ENCODE measurements at places on chromosomes 6 and 20. TPM values are rescaled to one million over a fixed set of nuclear protein-coding genes. Genes with fewer than 3 reads are reported as not detected.

DNA sequence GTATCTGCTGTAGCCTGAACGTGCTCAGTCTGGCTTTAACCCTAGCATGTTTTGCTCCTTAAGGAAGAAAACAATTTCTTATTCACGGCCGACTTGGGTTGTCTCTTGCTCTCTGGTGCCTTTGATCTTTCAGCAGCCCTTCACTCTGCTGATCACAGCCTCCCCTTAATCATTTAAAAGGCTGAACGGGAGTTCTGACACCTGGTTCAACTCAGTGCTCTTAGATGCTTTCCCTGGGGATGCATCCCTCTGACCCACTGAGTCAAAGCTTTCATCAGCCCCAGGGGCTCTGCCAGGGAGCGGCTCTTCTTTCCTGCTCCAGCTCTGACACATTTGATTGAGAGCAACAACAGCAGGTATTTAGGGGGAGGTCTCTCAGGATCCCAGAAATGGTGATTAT, 79.0 kb upstream of the FYN start:
- no peak for DNase-seq
- H3K4me3 ChIP-seq: no peak overlapping the region
- no peaks in the 10 kb centered on the region for H3K27me3 ChIP-seq
- no peaks in the 10 kb centered on the region for H3K36me3 ChIP-seq

Gene SALL4
- polyA plus RNA-seq: 1.2 TPM

DNA sequence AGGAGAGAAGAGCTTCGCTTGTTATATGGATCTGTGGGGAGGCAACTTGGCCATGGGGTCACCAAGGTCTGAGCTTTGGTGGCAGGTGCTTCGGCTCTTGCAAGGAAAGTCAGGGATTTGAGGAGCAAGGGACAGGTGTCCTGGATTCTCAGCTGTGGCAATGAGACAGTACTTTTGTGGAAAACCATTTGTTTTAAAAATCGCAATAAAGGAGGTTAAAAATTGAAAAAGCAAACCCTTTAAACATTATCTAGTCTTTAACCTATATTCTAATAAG, 64.3 kb downstream of the NOL4L start:
- H3K27me3 ChIP-seq: no peaks in the 10 kb centered on the region
- H3K4me1 ChIP-seq: no peaks in the 10 kb centered on the region
- no peak for DNase-seq
- H3K36me3 ChIP-seq: no peaks in the 10 kb centered on the region

Gene PPP1R14C
- not detected for polyA plus RNA-seq

Gene LSM14B
- 64.6 TPM for polyA plus RNA-seq

- no peak overlapping the region for H3K4me3 ChIP-seq
- no peaks in the 10 kb centered on the region for H3K27me3 ChIP-seq
- H3K4me1 ChIP-seq: peaks cover 4% of the 10 kb centered on the region
- no peak for DNase-seq
- peak overlapping the region; percentile 87 for H3K27ac ChIP-seq
- H3K36me3 ChIP-seq: no peaks in the 10 kb centered on the region
These were observed 212.1 kb upstream of the MARCKS start for GRCh38 chr6:113644861-113645575.

Gene ECT2L
- polyA plus RNA-seq: 0.02 TPM

- no peak overlapping the region for H3K4me3 ChIP-seq
- H3K36me3 ChIP-seq: no peaks in the 10 kb centered on the region
- no peak for DNase-seq
- no peaks in the 10 kb centered on the region for H3K4me1 ChIP-seq
- no peaks in the 10 kb centered on the region for H3K27me3 ChIP-seq
These were observed 235.4 kb upstream of the SLC35B3 start for GRCh38 chr6:8670792-8671191.

- H3K27me3 ChIP-seq: no peaks in the 10 kb centered on the region
- no peak overlapping the region for H3K27ac ChIP-seq
- H3K4me1 ChIP-seq: no peaks in the 10 kb centered on the region
- no peak overlapping the region for H3K4me3 ChIP-seq
- H3K36me3 ChIP-seq: no peaks in the 10 kb centered on the region
These were observed 9.9 kb downstream of the SNTA1 start for GRCh38 chr20:33433465-33434234.

DNA sequence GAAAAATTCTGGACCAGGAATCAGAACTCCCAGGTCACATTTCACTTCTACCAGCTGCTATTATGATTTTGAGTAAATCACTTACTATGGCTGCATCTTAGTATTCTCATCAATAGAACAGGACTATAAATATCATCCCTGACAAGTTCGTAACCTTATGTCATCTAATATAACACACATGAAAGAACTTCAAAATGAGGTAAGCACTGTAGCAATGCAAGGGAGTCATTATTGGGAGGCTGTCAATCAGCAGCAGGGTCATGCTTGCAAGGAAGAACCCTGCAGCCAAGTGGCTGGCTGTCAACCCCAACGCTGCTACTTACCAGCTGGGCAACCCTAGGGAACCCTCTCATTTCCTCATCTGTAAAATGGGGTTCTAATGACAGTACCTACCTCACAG, 123.3 kb upstream of the B3GAT2 start:
- DNase-seq: no peak
- H3K36me3 ChIP-seq: no peaks in the 10 kb centered on the region
- no peak overlapping the region for H3K27ac ChIP-seq
- no peaks in the 10 kb centered on the region for H3K27me3 ChIP-seq

DNA sequence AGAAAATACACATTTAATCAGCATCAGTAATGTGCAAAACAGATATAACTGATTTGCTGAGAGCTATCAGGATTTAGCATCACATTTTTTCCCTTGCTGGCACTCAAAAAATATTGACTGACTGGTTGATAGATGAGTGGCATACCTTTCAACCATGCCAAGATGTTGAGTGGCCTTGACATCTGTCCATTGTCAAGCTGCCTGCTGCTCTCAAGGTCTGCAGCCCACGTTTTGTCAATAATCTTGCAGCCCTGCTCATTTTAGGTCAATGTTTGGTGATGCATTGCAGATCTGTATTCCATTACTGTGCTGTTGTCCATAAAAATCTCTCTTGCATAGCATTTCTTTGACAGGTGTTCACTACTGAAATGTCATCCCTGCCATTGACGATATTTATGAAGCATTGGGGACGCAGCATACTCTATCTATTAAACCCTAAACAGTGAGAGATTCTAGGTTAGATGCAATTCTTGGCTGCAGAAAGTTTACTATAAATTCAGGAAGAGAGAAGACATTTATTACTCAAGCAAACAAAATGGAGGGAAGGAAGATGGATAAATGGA, 111.6 kb downstream of the BFSP1 start:
- no peak overlapping the region for H3K27ac ChIP-seq
- no peak overlapping the region for H3K4me3 ChIP-seq
- DNase-seq: no peak
- no peaks in the 10 kb centered on the region for H3K27me3 ChIP-seq

Gene RCAN2
- not detected for polyA plus RNA-seq

Measured in SK-N-SH (cell line).